ENCODE measurements at places on chromosomes 5 and 9.

DNA sequence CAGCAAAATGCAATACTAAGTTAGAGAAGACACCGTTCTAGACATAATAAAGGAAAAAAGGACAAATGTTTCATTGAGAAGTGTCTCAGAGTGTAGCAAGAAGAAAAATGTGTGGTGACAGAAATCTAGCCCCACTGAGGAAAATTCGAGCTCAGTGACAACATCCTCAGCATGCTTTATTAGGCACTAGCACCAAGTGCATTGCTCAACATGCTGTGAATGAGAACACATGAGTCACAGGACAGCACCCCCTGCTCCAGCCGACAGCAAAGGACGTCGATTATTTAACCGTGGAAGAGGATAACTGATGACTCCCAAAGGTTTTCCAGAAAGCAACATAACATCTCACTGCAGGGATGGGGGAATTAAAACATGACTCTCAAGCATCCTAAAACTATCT, 182.7 kb downstream of the GNAQ start:
- no peak for DNase-seq

DNA sequence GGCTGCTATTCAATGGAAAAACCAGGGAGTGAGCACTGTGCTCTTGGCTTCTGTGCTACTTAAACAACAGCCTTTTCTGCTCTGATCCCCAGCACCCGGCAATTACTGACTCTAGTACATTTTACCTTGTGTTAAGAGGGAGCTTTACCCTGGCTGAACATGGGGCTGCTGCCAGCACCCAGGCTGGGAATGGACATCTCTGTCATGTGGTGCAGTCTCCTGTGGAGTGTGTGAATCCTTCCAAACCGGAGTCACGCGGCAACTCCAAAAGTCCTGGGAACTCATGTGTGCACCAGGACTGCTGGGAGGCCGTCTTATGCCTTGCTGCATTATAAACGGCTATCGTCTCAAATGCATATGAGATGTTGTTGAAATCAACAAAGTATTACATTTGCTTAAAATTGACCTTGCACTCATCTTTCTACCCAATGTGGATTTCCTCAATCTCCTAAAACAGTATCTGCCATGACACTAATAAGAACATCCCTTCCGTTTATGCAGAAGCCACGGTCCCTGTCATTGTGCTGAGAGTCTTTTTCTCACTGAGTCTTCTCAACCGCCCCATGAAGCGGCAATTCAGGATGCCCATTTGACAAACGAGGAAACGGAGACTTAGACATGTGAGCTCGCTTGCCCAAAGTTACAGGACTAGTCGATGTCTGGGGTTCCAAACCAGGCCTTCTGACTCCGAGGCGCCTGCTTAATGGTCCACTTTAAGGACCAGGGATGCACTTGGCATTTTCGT, 884 bp upstream of the GSN start:
- no peak for DNase-seq

- no peak for DNase-seq
Measured at GRCh38 chr9:136865768-136866103, 372 bp downstream of the EDF1 start.

- DNase-seq: no peak
Measured at GRCh38 chr5:36904677-36905076, 28.1 kb downstream of the NIPBL start.

GRCh38 chr5:137071526-137071925, 427.6 kb downstream of the SPOCK1 start:
- no peak for DNase-seq

DNA sequence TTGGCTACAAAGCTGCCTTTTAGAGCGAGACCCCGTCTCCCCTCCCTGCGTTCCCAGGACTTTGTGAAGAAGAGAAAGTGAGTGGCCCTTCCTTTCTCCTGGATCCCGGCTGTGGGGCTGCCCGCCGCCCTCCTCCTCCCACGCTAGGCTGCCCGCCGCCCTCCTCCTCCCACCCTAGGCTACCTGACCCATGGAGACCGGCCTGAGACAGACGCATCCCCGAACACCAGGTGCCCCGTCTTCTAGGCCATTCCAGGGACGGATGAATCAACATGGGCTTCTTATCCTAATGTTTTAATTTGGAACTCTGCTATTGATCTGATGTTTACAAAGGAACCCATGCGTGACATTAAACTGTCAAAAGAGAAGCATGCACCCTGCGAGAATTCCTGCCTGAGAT, 117.3 kb upstream of the LPCAT1 start:
- DNase-seq: no peak

DNA sequence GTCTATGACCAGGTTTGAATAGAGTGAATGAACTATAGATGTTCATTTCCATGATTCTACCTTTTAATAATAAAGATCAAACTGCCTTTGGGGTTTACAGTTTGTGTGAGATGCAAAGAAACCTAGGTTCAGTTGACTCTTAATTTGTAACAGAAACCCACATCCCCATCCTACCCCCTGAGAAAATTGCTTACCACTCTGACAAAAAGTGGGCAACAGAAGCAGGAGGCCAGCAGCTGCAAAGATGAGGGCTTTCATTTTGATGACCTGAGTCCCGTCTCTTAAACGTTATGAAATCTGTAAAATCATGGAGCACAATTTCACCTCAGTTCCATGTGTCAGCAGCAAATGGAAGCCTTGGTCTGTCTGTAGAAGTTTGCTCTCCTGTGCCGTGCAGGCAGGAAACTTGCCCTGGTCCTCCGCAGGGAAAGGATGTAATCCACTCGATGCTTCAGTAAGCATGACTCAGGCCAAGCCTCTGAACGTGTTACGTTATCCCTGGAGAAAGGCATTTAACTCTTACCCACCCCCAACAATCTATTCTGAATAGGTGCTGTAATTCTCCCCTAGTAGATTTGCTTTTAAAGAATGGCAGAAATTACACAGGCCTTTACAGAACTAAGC, at the start of gene F2RL2:
Gene F2RL2 (minus strand): TSS at position 431 of the 624 bp plus-strand sequence. CDS start 173 bp downstream, at position 258.
- DNase-seq: no peak

GRCh38 chr5:181160152-181160754, 12.9 kb downstream of the OR2V2 start:
- DNase-seq: peak; percentile 51

DNA sequence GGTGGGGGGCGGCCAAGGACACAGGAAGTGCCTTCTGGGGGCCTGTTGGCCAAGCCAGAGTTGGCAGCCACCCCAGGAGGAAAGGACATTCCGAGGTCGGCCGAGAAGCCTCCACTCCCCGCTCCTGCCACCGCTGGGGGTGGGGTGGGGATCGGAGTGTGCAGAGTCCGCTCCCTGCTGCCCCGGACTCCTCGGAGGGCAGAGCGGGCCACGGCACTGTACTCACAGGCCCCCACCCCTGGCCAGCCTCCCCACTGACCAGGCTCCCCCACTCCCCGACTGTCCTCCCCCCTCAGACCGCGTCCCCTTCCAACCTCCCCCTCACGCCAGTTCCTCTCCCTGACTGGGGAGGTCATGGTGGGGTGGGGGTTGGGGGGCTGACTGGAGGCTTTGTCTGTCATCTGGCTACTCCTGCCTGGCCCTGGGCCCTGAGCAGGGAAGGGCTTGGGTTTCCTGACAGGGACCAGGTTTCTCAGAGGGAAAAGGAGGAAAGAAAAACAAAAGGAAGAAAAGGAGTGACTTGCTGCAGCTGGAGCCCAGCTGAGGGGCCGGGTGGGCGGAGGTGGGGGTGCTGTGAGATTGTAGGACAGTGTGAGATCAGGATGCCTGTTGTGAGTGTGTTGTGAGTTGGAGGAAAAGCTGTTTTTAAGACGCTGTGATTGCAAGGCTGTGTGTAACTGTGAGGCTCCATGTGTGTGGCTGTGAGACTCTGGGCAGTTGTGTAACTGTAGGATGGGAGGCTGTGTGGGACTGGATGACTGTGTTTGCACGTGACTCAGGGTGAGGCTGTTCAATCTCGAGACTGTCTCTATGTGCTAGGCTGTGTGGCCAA, 29.7 kb downstream of the CNTFR start:
- DNase-seq: no peak

DNA sequence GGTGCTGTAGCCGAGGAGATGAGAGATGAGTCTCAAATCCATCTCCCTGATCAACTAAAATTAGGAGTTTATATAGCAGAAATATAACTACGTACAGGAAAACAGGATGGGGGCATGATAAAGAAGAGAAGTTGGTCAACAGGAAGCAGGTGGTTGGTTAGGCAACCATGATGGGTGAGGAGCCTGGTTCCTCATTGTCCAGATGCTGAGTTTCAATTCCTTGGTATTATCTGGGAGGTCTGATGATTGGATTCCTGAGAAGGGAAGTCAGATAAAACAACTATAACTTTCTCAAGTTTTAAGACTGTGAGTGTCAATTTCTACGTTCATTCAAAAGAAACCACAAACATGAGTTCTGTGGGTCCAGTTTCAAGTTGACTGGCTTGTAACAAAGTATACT, 323.9 kb downstream of the MTRR start:
- DNase-seq: no peak

GRCh38 chr9:111414406-111414805, 69.8 kb downstream of the ECPAS start:
- DNase-seq: no peak

DNA sequence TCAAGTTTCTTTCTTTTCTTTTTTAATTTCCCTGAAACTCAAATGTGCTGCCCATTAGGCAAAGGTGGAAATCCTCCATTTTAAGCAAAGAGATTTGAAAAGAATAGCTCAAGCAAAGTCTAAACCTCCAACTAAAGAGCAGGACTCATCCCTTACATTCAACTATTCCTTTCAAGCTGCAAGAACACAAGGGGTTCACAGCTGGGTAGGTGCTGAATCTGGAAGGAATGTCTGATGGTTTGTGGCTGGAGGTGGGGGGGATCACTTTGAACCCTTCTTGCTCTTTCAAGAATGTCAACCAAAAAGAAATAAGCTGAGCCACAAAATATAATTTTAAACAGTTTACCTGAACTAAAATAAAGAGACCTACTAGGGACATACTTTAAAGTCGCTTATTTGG, 375.7 kb upstream of the CDH10 start:
- DNase-seq: no peak

Measured in stimulated activated CD8-positive, alpha-beta memory T cell treated with anti-CD3 and anti-CD28 coated beads, Interleukin-4, amount 100 ng/mL, for 4 hours (primary cell).